ENCODE measurements at places on chromosomes 11 and 22.

GRCh38 chr22:45968003-45968650 is 8.8 kb downstream of the WNT7B start:
- DNase-seq, result no peak

GRCh38 chr11:67606093-67606491 is 644 bp upstream of the NDUFV1 start:
- no peak for DNase-seq

DNA sequence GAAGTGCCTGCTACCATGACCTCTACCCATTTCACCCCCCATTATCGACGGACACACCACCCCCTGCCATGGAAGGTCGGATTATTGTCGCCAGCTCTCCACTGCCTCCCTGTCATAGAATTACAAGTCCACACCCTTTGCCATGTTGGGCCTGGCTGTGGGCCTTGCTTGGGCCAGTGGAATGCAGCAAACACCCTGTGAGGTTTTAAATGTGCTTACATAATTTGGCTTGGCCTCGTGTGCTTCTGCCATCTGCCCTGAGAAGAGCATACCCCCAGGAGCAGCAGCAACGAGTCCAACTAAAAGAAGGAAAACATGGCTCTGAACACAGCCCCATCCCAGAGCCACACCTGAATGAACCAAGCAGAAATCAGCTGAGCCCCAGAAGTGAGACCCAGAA is 94.1 kb upstream of the PRDM11 start:
- no peak for DNase-seq

GRCh38 chr11:17791144-17791543 is 56.6 kb downstream of the KCNC1 start:
- no peak for DNase-seq

DNA sequence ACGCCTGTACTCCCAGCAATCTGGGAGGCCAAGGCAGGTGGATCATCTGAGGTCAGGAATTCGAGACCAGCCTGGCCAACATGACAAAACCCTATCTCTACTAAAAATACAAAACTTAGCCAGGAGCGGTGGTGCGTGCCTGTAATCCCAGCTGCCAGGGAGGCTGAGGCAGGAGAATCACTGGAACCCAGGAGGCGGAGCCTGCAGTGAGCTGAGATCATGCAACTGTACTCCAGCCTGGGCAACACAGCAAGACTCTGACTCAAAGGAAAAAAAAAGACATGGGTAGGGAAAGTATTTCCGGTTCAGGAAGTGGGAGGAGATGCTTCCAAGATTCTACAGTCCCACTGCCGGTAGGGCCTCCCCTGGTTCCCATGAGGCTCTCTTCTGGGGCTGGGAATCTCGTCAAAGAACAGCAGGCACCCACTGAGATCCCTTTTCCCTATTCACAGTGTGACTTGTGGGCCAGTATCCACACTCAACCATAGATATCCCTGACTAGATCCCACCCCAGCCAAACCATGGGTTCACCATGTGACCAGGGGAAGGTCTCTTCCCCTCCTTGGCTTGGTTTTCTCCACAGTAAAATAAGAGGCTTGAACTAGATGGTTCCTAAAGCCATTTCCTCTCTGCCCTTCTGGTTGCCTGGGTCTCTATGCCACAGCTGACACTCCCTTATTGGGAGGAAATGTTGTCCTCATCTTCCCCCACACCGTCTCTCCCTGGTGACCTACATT is 443.3 kb downstream of the BUD13 start:
- no peak for DNase-seq

- DNase-seq, result no peak
Measured at GRCh38 chr11:13495929-13496328, at the start of gene PTH. Gene PTH (minus strand): TSS chr11:13495997. CDS start chr11:13492855, 3,142 bp downstream.

DNA sequence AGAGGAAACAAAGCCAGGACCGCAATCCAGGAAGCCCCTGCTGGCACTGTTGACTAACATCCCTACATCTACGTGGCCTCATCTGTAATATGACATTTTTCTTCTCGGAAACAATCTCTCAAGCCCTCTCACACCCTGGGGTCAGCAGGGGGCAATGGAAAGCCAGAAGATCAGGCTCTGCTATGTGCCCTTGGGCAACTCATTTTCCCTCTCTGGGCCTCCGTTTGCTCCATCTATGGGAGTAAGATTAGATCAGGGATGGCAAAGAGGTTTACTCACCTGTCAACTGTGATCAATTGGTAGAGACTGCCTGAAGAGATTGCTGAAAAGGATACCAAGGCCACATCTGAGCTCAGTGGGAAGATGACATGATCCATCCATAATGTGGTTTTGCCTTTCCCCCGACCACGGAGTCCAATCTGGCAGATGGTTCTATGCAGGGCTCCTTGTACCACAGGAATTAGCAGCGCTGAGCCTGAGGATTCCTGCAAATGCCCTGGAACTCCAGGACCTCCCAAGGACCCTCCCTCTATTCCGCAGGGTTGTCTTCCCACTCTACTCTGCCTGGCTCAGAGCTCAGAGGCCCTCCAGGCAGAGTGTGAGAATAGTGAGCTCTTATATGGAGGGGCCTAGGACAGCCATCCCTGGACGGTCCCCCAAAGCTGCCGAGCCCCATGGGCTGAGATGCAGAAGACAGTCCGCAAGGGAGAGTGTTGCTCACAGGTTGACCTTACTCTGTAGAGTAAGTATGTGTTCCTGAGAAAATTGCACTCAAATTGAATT is 66.1 kb downstream of the CHST1 start:
- DNase-seq, result no peak

DNA sequence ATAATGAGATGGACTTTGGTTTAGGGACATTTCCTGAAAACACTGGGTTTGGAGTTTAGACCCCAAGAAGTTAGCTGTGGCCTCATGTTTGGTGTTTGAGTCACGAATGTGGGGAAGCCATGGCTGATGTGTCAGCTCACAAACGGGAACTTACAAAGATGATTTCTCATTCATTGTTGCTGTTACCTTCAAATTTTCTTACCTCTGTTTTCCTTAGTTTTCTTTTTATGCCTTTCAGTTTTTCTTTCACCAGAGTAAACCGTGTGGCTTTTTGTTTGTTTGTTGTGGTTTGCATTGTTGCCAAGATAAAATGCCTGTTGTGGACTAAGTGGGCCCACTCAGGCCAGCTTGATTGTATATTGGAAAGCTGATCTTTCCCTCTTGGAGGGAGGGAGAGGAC is 89.1 kb downstream of the SWAP70 start:
- peak; percentile 78 for DNase-seq

GRCh38 chr11:68374531-68374930 is 62.1 kb downstream of the LRP5 start:
- no peak for DNase-seq

- no peak for DNase-seq
Measured at GRCh38 chr11:120040151-120040840, 97.6 kb downstream of the TRIM29 start.

DNA sequence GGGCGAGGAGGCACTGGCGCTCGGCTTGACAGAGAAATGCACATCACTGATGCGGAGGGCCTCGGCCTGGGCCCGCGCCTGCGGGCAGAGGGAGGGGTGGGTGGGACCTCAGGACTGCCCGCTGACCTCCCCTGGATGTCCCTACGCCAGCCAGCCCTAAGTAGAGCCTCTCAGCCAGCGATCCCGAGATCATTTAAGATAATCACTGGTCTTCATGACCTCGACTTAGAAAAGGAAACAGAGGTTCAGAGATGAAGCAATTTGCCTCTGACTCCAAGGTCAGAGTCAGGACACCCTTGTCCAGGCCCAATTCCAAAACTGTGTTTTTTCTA is 4.9 kb downstream of the CBX6 start:
- DNase-seq, result no peak

- DNase-seq, result peak; percentile 68
Measured at GRCh38 chr11:36557991-36558390, 9.8 kb upstream of the RAG1 start.

DNA sequence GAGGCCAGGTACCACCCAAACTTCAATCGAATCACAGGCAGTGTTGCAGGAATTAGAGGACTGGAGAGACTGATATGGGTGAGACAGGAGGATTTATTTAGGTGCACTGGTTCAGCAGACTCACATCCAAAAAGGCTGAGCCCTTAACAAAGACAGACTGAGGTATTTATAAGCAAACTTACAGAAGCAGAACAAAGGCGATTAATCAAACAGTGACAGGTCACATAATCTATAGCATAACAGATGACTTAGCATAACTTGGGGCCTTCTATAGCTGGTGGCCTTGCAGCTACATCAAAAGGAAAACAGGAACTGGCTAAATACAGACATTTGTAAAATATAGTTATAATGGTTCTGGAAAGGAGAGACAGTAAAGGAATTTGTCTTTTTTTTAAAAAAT is 2.1 kb downstream of the APOBEC3B start:
- no peak for DNase-seq

GRCh38 chr22:41474872-41475451 is 6.0 kb downstream of the ACO2 start:
- DNase-seq, result no peak

Measured in bronchial epithelial cell (primary cell).